ENCODE measurements at places on chromosomes 5 and 9.
A peak's percentile ranks its signal among the peaks of the same experiment; 100 is the strongest.

DNA sequence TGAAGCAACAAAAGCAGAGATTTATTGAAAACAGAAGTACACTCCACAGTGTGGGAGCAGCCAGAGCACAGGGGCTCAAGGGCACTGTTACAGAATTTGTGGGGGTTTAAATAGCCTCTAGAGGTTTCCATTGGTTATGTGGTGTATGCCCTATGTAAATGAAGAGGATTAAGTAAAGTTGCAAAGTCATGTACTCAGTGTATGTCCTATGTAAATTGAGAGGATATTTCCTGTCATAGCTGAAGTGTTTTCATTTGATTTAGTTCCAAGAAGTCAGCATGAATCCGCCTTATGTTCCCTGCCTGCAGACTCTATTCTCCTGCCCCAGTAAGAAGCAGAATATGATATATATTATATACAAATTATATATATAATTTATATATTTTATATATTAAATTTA, 966.0 kb upstream of the COX7C start:
- DNase-seq: no peak

DNA sequence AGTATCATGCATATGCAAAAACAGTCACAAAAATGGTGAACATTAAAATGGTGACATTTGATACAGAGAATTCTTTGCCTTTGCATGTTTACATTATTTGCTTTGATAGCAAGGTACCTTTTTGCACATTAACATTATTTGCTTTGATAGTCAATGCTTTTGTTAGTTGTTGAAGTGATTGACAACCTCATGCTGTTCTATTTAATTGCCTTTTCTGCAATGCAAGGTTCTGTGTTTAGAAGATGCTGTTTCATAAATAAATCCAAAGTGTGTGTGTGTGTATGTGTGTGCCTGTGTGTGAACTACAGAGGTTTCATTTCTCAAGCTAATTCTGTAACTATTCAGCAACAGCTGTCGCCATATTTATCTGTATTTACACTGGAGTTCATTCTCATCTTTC, 668.7 kb downstream of the NR2F1-AS1 start:
- DNase-seq: no peak

DNA sequence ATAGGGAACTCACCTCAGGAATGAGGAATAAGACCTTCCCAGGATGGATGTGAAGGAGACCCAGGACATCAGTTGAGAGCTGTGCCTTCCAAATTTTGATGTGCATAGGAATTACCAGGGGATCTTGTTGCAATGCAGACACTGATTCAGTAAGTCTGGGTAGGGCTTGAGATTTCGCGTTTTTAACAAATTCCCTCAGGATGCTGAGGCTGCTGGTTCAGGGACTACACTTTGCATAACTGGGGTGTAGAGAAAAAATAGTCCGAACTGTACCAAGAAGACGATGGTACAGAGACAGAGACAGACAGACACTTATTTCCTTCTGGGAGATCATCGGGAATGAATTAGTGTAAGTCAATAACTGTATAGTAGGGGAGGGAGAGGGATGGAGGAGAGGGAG, 82.3 kb upstream of the FREM1 start:
- peak; percentile 7 for DNase-seq

DNA sequence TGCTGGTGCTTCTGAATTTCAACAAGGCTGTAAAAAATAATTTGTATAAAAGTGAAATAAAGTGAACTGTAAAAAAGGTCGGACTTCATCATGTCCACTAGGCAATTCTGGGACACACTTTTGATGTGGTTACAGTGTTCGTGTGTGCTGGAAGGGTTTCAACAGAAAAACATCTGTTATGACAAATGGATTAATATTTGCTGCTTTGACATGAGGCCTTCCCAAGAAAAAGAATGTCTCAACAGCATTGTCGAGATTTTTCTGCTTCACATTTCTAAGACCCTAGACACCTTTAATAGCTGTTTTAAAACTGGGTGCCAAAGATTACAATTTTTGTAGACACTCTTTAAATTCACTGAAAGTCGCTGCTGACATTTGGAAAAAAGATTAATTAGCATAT, 216.6 kb downstream of the SLC12A2 start:
- DNase-seq: no peak

GRCh38 chr9:120412425-120412951, 167.5 kb downstream of the CDK5RAP2 start:
- peak; percentile 81 for DNase-seq

- peak; percentile 36 for DNase-seq
Observed at GRCh38 chr5:153542536-153542935, 52.1 kb downstream of the GRIA1 start.

- DNase-seq: no peak
Observed at GRCh38 chr5:133589286-133589685, 23.1 kb downstream of the FSTL4 start.

DNA sequence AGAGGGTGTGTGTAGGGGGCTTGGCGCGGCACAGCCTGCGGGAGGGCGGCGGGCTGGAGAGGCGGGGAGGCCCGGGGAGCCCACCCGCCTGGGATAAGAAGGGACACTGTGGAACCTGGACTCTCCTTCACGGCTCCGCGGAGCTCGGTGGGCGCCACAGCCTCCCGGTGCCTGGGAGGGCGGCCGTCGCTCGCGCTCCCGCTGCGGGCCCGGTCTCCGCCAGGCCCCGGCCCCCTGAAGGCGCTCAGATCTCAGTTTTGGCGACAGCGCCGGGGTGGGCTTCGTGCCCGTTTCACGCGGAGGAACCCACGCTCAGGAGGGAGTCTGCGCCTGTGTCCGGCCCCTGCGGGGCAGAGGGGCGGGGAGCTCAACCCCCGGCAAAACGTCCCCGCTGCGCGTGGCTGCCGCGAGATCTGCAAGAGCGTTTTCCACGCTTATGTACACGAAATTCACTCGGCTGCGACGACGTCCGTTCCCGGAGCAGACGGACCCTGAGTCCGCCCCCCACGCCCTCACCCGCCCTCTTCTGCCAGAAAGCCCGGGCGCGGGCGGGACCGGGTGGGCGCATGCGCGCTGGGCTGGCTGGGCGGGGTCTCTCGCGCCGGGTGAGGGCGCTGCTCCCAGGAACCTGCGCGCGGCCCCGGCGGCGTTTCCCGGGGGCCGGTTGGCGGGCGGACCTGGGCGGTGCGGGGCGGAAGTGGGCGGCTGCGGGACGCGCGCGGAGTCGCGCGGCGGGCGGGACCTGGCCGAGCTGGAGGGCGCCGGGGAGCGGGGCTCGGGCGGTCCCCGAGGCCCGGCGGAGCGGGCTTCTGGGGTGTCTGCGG, at the start of gene NELFB:
Gene NELFB, plus strand, starts transcription at position 704 of the 824 bp plus-strand sequence.
- peak; percentile 84 for DNase-seq

DNA sequence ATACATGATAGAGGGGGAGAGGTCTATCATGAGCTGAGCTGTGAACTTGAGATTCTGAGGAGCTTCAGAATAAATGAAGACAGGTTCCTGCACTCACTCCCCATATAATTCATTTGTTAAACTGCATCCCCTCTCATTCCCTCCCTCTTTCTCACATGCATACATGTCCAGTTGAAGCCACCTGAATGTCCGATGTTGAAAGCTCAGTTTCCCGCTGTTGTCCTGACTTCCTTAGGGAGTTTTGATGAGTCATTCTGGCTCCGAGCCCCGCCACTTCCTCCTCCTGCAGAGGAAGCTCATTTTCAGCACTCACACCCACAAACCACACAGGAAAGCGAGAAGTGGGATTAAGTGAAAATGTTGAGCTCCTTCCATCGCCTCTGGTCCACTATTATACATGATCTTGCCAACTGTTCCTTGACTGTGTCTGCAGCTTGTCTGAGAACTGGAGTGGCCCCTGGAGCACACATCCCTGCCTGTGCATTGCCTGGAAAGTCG, 121.2 kb downstream of the CEMIP2 start:
- peak; percentile 66 for DNase-seq

DNA sequence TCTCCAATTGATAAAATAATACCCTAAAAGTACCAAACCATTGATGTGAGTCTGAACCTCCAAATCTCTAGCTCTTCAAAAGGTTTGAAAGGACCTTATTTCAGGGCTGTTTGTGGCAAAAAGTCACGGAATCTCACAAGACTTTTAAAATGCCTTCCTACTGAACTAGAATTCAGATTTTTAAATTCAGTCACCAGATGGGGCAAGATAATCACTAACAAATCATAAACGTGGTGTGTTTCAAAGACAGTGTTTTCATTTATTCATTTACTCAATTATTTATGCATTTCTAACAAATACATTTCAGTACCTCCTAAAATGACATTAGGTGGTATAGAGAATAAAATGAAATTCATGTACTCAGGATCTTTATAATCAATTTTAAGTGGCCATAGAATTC, 68.2 kb upstream of the SMC2 start:
- peak; percentile 6 for DNase-seq

- DNase-seq: no peak
Observed at GRCh38 chr5:148961261-148962199, 101.3 kb downstream of the SH3TC2 start.

GRCh38 chr9:104412238-104412637, 91.8 kb upstream of the OR13F1 start:
- no peak for DNase-seq

DNA sequence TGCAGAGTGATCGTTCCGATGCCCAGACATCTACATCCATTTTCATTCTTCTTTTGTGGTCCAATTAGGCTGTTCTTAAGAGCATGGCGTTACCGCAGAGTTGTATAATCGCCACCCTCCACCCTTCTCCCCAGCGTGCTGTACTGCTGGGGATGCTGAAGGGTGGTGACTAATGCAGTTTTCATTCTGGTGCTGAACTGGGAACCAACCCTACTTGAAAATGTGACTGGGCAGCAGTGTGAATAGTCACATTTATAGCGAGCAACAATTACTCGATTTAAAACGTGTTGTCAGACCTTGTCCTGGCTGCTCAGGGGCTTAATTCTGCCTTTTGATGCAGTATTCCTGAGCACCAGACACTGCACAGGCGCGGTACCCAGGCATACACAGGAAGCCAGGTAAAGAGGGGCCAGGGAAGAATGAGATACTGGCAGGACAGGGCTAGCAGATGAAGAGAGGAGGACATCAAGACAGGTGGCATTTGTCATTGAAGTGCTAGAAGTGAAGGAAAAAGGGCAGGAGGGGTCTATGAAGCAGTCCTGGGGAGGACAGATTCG, 719 bp upstream of the ISCA1 start:
- peak; percentile 89 for DNase-seq

- DNase-seq: peak; percentile 68
Observed at GRCh38 chr5:78953092-78953800, 31.9 kb downstream of the ARSB start.

DNA sequence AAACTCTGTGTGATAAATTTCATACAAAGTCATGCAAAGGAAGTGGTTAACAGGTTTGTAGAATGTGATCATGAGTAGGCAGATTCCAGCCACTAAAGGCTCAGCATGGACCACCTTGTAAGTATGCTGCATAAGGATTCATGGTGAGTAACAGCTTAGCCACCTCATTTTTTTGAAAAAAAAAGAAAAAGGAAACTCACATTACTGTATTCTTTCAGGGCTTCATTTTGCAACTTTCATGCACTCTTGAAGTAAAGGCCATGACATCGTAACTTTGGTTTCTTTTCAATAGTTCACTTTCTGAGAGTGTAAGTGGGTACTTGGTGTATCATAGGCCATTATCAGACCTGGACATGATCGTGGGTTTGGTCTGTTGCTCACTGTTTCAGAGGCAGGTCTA, 175.1 kb downstream of the PCSK1 start:
- peak; percentile 77 for DNase-seq

DNA sequence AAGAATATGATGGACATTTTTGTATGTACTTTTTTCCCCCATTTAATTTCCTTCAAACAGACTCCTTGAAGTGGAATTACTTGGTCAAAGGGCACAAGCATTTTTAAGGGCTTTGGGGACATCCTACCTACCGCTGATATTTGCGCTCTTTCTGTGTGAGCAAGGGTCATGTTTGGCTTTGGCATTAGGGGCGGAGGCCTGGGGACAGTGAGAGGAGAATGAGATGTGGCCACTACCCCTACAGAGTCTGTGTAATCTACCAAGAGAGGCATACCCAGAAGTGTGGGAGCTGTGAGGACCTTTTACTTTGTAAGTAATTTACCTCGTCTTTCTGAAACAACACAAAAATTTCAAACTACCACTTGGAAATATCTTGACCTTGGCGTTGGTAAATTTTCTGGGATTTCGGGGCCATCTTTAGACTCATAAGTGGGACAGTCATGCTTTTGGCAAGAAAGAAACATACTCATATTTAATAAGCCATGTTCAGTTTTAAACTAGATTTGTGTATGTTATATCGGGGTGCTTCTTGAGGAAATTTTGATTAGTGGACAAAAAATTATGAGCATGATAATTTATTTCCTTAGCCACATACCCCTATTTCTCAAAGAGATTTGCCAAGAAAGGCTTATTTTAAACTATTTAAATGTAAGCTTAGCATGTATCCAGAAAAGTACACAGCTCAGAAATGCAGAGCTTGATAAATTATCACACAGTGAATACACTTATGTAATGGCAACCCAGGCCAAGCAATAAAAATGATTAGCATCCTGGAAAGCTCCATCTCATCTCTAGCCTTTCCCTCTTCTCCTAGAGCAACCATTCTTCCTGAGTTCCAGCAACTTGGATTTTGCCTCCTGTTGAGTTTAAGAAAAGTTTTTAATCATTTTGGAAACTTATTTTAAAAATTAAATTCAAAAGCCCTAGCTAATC, 63.6 kb downstream of the ARHGAP26 start:
- no peak for DNase-seq

- peak; percentile 7 for DNase-seq
Observed at GRCh38 chr5:62608529-62609511, 30.2 kb downstream of the LRRC70 start.

- no peak for DNase-seq
Observed at GRCh38 chr9:134390537-134390936, 64.3 kb downstream of the RXRA start.

- no peak for DNase-seq
Observed at GRCh38 chr9:114472765-114473446, 32.4 kb downstream of the WHRN start.

DNA sequence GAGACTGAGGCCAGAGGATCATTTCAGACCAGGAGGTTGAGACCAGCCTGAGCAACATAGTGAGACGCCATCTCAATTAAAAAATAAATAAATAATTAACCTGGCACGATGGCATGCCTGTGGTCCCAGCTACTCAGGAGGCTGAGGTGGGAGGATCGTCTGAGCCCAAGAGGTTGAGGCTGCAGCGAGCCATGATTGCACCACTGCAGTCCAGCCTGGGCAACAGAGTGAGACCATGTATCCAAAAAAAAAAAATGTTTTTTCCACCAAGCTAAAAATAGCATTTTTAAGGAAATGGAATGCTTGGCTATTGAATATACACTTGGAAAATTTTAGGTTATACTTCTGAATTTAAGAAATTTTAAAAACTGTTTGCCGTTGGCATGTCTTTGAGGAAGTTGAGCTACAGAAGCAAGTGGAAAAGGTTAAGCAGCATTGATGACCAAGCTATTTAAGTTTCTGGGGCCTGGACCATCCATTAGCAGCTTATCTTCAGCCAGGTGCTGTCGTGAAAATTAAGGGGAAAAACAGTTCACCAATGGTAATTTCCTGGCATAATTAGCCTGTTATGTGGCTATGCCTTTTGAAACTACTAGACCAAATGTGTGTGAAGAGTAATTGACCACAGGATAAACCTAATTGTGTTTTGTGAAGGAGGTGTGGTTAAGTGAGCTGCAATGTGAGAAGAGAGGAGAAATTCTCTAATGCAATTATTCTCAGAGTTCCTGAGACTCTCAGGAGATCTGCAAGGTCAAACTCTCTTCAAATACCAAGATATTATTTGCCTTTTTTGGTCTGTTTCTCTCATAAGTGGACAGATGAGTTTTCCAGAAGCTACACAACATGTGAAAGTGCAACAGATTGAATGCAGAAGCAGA, 21.0 kb downstream of the F2R start:
- no peak for DNase-seq
